ENCODE measurements at places on chromosomes 6 and 20.
A peak's percentile ranks its signal among the peaks of the same experiment; 100 is the strongest.

- H3K27ac ChIP-seq: no peak overlapping the region
- H3K4me3 ChIP-seq: no peak overlapping the region
- DNase-seq: no peak
- H3K27me3 ChIP-seq: no peaks in the 10 kb centered on the region
Observed at GRCh38 chr6:163962627-163963117, 548.2 kb downstream of the QKI start.

DNA sequence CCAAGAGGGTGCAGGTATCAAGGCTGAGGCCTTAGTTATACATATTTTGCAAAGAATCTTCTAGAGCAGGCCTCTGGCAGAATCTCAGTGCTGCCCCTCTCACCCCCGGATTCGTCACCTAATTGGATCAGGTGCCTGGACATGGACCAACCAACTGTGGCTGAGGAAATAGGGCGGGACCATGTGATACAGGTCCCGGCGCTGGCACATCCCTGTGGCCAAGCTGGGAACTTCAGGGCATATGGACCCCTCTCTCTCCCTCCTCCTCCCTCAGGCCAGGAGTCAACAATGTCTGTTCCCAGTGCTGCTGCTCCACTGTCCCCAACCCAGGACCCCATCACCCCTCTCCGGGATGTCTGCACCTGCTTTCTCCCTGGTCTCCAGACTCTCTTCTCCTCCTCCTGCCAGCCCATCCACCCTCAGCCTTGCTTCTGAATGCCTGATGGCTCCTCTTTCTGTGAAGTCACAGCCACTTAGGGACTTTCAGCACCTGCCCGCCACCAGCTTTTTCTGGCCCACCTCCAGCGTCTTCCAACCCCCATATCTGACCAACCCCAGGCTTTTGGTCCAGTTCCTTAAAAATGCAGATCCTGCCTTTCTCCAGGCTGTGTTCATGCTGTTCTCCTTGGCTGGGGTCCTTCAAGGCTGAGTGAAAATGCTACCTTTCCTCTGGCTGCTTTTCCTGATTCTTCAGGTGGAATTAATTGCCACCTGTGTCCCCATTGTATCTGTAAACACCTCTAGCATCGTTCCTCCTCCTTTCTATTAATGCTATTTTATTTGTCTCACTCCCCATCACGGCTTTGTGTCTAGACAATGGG is 19.0 kb upstream of the MLN start:
- no peaks in the 10 kb centered on the region for H3K4me1 ChIP-seq
- H3K27me3 ChIP-seq: no peaks in the 10 kb centered on the region
- H3K4me3 ChIP-seq: no peak overlapping the region
- H3K27ac ChIP-seq: no peak overlapping the region
- no peak for DNase-seq
- no peaks in the 10 kb centered on the region for H3K36me3 ChIP-seq

DNA sequence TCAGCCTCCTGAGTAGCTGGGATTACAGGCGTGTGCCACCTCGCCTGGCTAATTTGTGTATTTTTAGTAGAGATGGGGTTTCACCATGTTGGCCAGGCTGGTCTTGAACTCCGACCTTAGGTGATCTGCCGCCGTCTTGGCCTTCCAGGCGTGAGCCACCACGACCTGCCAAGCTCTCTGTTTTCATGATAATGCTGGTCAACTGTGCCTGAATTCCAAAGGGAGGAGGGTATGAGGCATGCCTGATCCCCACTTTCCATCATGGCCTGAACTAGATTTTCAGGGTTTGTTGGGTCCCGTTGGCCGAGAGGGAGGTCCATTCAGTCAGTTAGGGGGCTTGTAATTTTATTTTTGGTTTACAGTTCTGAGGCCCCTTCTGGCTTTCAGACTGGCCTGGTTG is 28.0 kb upstream of the ANGPT4 start:
- no peaks in the 10 kb centered on the region for H3K27me3 ChIP-seq
- no peaks in the 10 kb centered on the region for H3K36me3 ChIP-seq
- no peak overlapping the region for H3K4me3 ChIP-seq
- no peak for DNase-seq
- H3K4me1 ChIP-seq: no peaks in the 10 kb centered on the region

DNA sequence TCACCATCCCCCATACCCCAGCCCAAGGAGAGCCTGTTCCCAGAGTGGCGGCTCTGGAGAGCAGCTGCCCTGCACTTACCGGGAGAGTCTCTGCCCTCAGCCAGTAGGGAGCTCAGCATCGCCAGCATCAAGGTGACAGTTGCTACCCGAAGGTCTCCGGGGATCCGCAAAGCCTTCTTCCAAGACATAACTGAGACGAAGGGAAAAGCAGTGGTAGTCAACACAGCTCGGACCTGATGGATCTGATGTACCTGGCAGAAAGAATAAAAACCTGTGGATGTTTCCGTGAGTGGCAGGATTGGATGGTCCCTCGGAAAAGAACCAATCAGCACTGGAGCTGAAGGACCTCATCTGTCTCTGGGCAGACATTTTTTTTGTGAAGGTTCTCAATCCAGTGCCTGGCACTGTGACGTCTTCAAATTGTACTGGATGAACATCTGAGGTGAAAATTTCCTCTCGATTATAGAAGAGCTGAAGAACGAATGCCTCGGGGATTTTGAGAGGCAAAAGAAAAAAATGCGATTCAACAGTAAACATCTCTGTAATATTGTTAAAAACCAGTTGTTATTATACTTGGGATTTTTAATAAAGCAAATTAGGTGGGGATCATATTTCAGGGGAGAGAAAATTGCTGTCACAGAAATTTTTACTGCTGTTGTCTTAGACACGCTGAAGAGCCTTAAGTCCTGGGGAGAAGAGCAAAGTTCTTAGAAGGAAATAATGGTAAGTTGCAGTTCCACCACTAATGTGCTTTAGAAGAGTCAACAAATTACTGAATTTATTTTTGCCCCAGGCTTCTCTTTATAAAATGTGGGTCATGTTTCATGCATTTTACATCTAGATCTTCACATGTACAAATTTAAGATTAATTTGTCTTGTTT is at the start of gene HLA-DQB1:
HLA-DQB1 (minus strand) TSS at position 238 of the 881 bp plus-strand sequence; CDS start at position 188, 50 bp downstream.
- H3K27me3 ChIP-seq: no peaks in the 10 kb centered on the region
- H3K27ac ChIP-seq: peak within 1 kb of the TSS; percentile 45
- peaks cover 11% of the 10 kb centered on the region for H3K4me1 ChIP-seq
- peak within 1 kb of the TSS; percentile 63 for H3K4me3 ChIP-seq
- H3K36me3 ChIP-seq: no peaks in the 10 kb centered on the region

DNA sequence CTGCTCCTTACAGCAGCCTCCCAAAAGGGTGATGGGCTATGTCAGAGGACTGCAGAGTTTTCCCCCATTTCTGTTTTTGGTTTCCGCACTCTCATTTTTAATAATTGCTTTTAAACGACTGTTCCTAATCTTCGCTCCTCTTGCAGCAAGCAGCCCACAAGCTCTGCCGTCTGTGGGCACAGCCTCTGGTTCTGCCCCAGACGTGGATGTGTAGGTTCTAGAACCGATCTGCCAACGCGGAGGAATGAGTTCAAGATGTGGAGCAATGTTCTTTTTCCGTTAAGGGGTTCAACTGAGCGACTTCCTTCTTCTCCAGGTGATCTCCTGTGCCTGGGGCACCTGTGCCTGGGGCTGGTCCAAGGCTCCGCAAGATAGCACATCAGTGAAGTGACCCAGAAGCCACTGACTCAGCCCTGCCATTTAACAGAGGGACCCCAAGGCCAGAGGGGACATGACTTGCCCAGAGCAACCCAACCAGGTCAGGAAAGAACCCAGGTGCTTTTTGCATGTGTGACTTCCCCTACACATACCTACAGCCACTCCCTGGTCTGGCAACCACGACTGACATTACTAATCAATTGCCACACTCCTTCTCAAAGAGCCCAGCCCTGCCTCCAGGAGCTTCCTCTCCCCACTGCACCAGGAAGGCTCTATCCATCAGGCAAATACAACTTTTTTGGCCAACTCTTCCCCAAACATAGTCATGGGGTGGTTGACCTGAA is 22.7 kb downstream of the PMEPA1 start:
- no peak overlapping the region for H3K4me3 ChIP-seq
- H3K4me1 ChIP-seq: no peaks in the 10 kb centered on the region
- DNase-seq: no peak
- H3K27me3 ChIP-seq: no peaks in the 10 kb centered on the region
- no peak overlapping the region for H3K27ac ChIP-seq

DNA sequence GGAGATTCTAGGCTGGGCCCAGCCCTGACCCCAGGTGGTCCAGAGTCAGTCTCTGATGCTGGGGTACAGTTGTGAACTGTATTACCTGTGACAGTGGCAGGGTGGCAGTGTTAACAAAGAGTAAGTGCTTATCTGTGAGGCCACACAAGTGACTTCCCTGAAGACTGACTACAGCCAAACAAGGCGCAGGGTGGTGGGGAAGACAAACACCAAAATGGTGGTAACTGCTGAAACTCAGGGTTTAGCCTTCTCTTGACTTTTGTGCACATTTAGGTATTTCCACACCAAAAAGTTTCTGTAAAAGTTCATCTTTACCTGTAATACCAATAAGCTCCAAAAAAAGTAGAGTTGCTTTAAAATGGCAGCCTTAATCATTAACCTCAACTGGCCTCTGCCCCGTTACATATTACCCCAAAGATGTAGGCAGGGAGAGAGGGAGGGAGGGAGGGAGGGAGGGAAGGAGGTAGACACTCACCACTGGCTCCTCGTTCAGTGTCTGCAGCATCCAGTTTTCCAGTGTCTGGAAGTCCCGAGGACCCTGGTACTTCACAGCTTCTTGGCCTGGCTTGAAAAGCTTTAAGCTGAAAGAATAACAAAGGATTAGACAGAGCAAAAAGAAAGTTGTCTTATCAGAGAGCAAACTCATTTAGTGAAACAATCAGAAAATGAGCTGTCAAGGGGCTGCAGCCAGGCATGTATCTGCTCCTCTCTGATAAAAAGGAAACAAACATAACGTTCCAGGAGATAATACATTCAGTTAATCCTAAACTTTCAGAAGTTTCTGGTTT is 11.3 kb downstream of the TXNDC5 start:
- H3K27me3 ChIP-seq: no peaks in the 10 kb centered on the region
- H3K4me3 ChIP-seq: no peak overlapping the region
- H3K4me1 ChIP-seq: no peaks in the 10 kb centered on the region

DNA sequence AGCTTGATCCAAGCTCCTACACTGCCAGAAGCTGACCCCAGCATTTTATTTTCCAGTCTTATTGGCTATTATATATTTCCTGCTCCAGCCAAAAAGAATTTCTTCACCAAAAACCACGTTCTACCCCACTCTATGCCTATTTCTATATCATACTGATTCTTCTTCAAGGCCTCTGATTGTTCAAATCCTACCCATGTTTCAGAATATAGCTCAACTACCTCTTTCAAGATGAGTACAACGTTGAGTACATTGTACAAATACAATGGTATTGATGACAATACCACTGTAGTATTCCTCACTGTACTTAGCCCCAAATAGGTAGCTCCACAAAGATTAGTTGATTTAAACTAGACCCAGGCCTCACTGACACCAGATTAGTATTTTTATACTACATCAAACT is 31.0 kb downstream of the ASCC3 start:
- peaks cover 2% of the 10 kb centered on the region for H3K36me3 ChIP-seq
- H3K4me3 ChIP-seq: no peak overlapping the region
- H3K4me1 ChIP-seq: peaks cover 5% of the 10 kb centered on the region
- DNase-seq: no peak
- no peaks in the 10 kb centered on the region for H3K27me3 ChIP-seq

DNA sequence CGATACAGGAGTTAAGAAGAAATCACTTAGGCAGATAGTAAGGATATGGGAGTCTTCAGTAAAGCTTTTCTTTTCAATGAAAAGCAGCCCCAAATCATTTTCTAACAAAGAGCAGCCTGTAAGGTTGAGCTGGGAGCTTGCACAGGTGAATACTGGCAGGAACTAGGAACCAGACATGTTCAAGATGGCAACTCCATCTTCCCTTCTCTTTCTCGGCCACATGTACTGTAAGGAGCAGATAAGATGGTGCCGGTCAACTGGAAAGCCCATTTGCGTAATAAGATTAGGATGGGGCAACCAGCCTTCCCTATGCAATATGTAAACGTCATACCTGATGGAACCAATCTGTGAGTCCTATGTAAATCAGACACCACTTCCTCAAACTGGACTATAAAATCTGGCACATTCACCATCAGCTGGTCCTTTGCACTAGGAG is 46.2 kb upstream of the RNGTT start:
- H3K4me3 ChIP-seq: no peak overlapping the region
- H3K27me3 ChIP-seq: no peaks in the 10 kb centered on the region
- H3K4me1 ChIP-seq: no peaks in the 10 kb centered on the region
- no peaks in the 10 kb centered on the region for H3K36me3 ChIP-seq
- no peak for DNase-seq

- H3K27ac ChIP-seq: no peak overlapping the region
- no peaks in the 10 kb centered on the region for H3K27me3 ChIP-seq
- no peak overlapping the region for H3K4me3 ChIP-seq
Observed at GRCh38 chr20:32040142-32040953, 11.7 kb upstream of the HCK start.

GRCh38 chr20:48217190-48217589 is 431.9 kb upstream of the SULF2 start:
- no peak for DNase-seq
- no peak overlapping the region for H3K27ac ChIP-seq
- no peaks in the 10 kb centered on the region for H3K4me1 ChIP-seq
- no peaks in the 10 kb centered on the region for H3K36me3 ChIP-seq
- H3K4me3 ChIP-seq: no peak overlapping the region

DNA sequence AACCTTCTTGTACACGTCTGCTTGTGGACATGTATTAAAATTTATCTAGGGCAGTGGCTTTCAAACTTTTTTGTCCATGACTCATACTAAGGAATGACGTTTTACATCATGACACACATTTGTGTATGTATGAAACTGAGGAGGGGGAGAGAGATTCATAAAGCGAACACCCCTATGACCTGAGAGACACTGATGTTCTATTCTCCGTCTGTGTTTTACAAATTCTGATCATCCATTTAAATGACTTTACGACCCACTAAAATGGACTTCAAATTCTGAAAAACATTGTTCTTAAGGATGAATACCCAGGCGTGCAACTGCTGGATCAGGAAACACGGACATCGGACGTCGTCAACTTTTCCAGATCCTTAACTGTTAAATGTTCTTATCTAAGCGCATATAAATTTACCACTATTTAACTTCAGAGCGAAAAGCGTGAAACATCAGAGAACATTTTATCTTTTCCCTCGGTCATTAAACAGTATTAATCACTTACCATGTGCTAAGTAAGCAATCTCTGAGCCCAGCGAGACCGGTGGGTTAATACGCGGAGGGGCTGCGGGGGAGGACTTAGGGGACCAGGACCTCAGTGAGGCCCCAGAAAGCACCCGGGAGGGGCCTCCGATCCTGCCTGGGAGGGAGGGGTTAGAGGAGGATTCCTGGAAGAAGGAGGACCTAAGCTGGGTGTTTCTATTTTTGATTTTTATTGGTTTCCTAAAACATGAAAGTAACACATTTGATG is 1.2 kb downstream of the PLAGL1 start:
- DNase-seq: no peak
- no peaks in the 10 kb centered on the region for H3K4me1 ChIP-seq
- no peaks in the 10 kb centered on the region for H3K36me3 ChIP-seq
- no peak overlapping the region for H3K27ac ChIP-seq
- H3K4me3 ChIP-seq: no peak overlapping the region

DNA sequence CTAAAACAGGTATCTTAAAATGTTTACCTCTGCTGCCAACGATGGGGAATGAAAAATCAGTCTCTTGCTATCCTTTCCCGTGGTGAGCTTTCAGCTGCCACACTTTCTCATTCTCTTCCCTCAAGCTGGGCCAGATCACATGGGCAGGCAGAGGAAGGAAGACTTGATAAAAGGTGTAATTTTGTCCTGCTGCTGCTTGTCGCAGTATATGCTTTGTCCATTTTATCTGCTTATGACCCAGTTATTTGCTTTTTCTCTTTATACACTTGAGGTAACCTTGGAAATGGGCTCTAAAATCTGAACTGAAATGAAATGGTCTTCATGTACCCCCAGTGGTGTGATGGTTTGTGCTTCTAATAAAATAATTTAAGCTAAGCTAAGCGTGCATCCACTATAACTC is 695.9 kb upstream of the FLRT3 start:
- H3K4me3 ChIP-seq: no peak overlapping the region
- DNase-seq: no peak
- no peaks in the 10 kb centered on the region for H3K36me3 ChIP-seq
- H3K27ac ChIP-seq: no peak overlapping the region
- no peaks in the 10 kb centered on the region for H3K4me1 ChIP-seq
